PC-3 (cell line): ENCODE measurements at places on chromosomes 2 and 18.
A peak's percentile ranks its signal among the peaks of the same experiment; 100 is the strongest.

- peak; percentile 60 for DNase-seq
These were observed 167.1 kb upstream of the TRIB2 start for GRCh38 chr2:12549641-12550040.

- no peak for DNase-seq
These were observed 9.0 kb downstream of the SCN2A start for GRCh38 chr2:165248238-165248637.

- no peak for DNase-seq
These were observed 122.5 kb downstream of the SPTBN1 start for GRCh38 chr2:54578648-54579045.

- DNase-seq = peak; percentile 91
These were observed 921 bp downstream of the VAPA start for GRCh38 chr18:9914584-9915290.

DNA sequence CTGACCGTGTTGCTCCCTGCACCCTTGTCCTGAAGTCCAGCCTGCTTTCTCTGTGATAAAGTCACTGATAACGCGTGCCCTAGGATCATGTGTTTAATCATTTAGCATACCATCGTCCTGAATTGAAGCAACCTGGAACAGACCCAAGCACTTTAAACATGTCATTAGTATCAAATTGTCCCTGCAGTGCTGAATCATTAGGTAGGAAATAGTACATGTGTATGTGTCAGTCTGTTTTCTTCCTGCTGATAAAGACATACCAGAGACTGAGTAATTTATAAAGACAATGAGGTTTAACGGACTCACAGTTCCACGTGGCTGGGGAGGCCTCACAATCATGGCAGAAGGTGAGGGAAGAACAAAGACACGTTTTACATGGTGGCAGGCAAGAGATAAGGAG, 2.8 kb downstream of the ASB18 start:
- peak; percentile 32 for DNase-seq

DNA sequence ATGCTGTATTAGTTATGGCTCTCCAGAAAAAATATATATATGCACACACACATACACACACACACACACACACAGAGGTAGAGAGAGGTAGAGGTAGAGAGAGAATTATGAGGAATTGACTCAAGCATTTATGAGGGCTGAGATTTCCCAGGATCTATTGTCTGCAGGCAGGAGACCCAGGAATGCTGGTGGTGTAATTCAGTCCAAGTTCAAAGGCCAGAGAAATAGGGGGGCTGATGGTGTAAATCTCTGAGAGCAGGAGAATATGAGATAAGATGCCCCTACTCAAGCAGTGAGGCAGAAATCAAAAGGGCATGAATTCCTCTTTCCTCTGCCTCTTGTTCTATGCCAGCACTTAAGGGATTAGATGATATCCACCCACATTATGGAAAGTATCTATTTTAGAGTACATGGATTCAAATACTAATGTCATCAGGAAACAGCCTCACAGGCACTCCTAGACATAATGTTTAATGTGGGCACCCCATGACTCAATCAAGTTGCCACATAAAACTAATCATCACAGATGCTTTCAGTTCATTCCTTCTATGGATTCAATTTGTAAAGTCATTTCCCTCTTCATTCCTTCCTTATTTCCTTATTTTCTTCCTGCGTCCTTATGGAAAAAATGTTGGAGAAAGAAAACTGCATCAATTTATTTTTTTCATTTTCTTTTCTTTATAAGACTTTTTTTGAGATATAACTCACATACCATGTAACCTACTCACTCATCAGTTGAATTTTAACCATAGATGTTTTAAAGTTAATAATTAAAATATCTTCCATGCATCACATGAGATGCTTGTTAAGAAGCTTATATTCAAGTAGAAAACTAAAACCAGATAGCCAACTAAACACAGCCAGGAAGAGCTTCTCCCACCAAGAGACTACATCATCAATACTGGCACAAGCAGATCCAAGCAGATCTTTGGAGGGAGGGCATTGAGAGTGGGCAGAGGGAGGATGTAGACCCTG, 406.2 kb downstream of the MBD2 start:
- no peak for DNase-seq

DNA sequence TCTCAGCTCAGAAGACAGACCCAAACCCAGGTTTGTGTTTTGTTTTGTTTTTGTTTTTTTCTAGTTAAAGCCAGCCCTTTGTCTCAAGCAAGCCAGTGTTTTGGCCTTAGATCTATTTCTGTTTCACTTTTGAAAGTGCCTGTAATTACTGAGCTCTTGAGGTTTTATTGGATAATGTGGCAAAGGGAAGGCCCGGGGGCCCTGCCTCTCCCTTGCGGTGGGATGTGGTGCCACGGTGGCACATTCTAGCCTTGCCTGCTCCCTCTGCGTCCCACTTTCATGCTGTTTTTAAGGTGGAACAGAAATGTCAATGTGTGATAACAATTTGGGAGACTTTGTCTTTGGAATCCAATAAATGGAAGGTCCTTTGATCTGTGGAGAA, 2.5 kb downstream of the HPCAL1 start:
- no peak for DNase-seq

- peak; percentile 49 for DNase-seq
These were observed 86.5 kb downstream of the LRP2 start for GRCh38 chr2:169275696-169276444.

- DNase-seq = peak; percentile 64
These were observed 27.1 kb downstream of the CRACDL start for GRCh38 chr2:98908931-98909316.

GRCh38 chr2:173750353-173750801, 214.8 kb downstream of the SP3 start:
- no peak for DNase-seq

- DNase-seq = peak; percentile 18
These were observed 176.1 kb upstream of the KLF7 start for GRCh38 chr2:207341804-207342203.

- no peak for DNase-seq
These were observed 390.9 kb upstream of the VWC2L start for GRCh38 chr2:214019973-214020345.

- DNase-seq = no peak
These were observed 382.5 kb downstream of the CBLN2 start for GRCh38 chr18:72161691-72162090.

DNA sequence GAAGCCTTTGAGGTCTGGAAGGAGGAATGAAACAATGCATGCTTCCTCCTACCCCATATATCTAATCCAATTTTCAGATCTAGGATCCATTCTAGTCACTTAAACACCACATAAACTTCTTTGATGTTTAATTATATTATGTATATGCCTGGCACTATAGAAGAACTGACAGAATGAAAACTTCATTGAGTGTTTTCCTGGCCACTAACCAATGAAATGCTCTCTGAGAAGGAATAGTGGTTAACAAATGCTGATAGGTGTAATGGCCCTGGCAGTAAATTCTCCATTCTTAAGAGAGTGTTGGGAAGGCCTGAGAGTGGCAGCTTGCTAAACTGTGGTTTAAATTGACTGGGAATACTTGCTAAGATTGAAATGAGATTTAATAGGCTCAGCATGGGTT, 710.0 kb downstream of the LRRTM4 start:
- DNase-seq = no peak

DNA sequence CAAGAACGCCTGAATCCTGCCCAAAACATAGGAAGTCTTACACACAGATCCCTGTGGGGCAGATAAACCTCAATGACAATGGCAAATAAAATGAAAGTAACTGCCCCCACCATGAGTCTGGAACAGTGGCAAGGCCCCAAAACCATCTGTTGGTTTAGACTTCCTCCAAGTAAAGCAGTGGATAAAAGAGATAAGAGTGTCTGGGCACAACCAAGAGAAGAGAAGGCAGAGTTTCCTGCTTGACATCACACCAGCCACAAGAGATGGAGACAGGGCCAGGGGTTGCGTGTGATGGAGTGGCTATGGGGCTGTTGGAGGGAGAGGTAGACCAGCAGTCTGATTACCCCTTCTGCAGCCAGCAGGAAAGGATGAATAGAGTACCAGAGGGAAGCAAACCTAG, 212.1 kb upstream of the POU3F3 start:
- DNase-seq = no peak

- peak; percentile 80 for DNase-seq
These were observed 10.0 kb upstream of the GBX2 start for GRCh38 chr2:236177967-236178889.

DNA sequence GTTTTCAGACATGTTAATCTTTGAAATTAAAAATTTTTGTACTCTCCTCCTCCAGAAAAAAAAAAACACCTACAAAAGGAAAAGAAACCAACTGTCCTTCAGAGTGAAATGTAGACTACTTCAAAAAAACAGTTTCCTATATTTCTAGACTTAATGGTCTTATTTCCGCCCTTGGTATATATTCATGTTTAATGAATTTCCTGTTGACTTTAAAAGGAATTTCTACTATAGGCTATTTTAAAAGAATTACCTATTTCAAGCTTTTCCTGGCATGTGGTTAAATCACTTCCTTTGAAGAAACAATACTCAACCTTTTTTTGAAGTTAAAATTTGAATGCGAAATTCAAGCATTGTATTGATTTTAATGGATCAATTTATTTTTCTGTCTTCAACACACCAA, 29.2 kb downstream of the GULP1 start:
- no peak for DNase-seq

DNA sequence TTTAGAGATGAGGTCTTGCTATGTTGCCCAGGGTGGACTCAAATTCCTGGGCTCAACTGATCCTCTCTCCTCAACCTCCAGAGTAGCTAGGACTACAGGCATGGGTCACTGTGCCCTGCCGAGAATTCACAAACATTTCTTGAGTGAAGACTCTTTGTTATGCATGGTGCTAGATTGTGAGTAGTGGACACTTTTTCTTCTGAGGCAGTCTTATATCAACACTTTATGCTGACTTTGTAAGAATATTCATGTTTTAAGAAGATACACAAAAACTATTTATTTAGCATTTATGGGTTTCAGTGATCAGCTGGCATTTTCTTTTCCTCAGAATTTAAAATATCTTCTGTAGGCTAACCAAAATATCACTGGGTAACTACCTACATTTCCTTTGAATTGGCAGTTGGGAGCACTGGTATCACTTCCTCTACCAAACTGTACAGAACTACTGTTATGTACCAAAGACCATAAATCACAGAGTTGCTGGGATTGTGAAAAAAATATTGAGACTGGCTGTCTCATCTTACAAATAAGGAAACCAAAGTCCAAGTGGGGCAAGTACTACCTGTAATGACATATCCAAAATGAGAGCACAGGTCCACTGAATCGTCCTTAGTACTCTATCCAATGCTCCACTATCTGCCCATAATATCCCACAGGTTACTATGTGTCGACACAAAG, 34.0 kb downstream of the DOCK10 start:
- no peak for DNase-seq

- DNase-seq = peak; percentile 80
These were observed 585 bp downstream of the ABCA12 start for GRCh38 chr2:215137741-215138340.

DNA sequence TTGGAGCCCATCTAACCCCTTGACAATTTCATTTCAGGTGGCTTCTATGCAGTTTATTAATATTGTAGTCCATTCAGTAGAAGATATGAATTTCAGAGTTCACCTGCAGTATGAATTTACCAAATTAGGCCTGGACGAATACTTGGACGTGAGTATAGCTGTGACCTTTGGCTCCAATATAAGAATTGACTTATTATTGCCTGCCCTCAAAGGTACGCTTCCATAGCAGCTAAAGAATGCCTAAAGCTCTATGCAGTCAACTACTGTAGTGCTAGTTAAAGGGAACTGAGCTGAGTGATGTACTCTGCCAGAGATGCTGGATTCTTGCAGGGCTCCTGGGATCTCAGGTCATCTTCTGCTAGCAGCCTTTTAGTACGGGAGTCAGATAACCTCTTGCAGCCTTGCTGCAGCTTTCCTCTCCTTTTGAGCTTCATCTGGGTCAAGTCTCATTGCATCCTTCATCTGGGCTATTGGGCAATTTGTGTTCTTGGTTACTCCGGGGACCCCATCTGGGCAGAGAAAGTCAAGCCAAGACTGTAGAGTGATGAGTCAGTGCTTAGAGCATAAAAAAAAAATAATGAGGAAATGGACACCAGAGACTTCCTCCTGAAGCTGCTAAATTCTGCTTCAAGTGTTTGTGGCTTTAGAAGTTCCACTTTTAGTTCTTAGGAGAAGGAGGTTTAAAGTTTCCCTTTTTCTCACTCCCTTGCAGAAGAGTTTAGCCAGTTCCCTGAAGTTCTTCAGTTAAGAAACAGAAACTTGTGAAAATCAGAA, 105.6 kb downstream of the PRPF40A start:
- no peak for DNase-seq

DNA sequence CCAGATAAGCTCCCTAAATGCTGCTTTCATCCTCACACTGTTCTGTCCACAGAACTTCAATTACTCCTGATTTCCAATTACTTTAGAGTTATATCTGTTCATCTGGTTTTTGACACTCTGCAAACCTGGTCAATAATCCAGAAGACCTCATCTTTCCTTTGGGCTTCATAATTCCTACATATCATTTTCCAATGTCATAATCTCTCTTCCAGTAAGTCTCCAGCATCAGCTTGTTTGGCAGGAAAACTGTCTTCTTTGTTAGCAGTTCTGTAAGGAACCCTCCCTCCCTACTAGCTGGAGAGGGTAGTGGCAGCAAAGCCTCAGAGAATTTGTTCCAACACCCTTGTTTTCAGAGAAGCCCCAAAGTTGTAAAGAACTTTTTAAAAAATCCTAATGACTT, 11.9 kb upstream of the SLC14A1 start:
- DNase-seq = no peak

DNA sequence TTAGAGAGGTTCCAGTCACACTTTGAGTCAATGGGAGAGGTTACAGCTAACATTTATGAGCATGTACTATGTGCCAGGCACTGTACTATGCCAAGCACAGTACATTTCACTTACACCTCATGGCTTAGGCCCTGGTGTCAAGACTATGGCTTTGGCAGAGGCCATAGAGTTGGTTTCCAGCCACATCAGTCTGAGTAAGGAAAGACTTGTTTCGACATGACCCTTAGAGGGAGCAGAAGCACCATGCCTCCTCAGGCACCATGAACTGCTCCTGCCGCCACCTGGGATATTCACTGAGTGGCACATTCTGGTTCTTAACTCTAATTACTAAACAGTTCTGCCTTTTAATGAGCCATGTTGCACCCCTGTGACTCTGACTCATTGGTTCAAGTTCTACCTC, 12.7 kb downstream of the DGUOK start:
- DNase-seq = peak; percentile 21

GRCh38 chr18:30333310-30333709, 709.2 kb downstream of the DSC3 start:
- no peak for DNase-seq

DNA sequence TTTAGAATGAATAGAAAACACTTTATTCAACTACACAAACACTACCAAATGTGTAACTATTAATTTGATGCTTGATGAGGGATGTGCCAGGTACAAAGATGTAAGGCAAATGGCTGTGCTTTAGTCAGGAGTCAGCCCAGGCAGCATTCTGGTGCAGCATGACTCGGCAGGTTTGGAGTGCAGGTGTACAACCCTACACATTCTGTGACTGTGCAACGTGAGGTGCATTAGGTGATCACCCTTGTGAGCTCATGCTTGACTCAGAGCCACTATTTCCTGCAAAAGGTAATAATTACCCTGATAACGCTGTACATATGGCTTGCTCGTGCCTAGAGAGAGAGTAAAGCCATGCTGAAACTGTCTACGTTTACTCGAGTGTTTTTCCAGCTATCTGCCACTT, 288.7 kb upstream of the DSEL start:
- DNase-seq = no peak
